Osteoblast (primary cell): ENCODE measurements at places on chromosomes 16 and 17. TPM values are rescaled to one million over a fixed set of nuclear protein-coding genes. Genes with fewer than 3 reads are reported as not detected.

- peak; percentile 17 for DNase-seq
Observed at GRCh38 chr17:39706921-39707337, 7.1 kb downstream of the ERBB2 start.

GRCh38 chr16:75957870-75958269, 231.6 kb upstream of the CPHXL start:
- DNase-seq, result no peak

DNA sequence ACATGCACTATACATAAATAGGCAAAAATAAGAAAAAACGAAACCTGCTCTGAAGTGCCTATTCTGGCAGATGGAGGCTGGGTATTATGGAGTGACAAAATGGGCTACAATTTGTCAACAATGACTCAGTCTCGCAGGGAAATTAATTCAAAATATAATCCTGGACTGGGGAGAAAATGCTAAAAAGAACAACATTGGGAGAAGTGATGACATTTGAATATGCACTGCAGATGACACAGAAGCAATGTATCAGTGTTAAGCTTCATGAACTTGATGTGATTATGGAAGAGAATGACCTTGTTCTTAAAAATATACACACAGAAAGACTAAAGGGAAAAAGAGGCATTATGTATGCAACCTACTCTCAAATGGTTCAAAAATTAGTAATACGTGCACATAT, 74.8 kb upstream of the PSMD7 start:
- DNase-seq, result no peak

- no peak for DNase-seq
Observed at GRCh38 chr16:48522041-48522440, 87.9 kb downstream of the N4BP1 start.

HBA2 gene
- total RNA-seq, result not detected in 2 replicates

GRCh38 chr16:85554889-85555718, 58.0 kb upstream of the GSE1 start:
- DNase-seq, result peak; percentile 99

DNA sequence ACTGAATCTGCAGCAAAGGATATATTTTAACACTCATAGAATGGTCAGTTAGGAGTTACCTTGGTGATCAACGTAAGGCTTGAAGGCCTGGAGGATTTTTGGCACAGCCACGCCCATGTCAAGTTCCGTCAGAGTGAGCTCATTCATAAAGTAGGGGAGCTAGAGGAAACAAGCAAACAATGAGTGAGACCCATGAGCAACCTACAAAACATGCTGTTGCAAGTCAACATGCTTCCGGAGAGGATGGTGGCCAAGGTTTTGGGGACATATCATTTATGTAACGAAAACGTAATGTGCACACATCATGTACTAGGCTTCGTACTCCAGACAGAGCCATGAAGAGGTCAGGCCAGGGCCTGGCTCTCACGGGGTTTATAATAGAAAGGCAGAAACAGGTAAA, 41.1 kb upstream of the ERN1 start:
- no peak for DNase-seq

DNA sequence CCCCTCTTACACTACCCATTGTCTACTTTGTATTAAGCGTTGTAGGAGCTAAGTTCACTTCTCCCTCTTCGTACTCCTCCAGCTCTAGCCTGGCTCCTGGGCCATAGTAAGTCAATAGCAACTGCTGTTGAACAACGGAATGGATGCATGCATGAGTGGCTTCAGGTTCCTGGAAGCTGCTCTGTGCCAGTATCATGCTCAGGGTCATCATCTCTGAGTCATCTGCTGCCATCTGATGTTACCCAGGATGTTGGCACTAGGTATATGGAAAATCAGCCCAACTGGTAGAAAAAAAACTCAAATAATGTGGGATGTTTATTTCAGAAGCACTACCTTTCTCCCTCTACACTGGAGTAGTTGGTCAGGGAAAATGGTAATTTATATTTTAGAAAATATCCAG, 536.8 kb downstream of the NPIPA7 start:
- no peak for DNase-seq

GRCh38 chr17:50109207-50109606, 14.1 kb downstream of the PDK2 start:
- peak; percentile 18 for DNase-seq

TBC1D3E gene
- total RNA-seq, result not detected in 2 replicates

- DNase-seq, result no peak
Observed at GRCh38 chr16:50093607-50094539, 28.1 kb downstream of the HEATR3 start.

IGSF6 gene
- total RNA-seq, result under 0.01 and 0.36 TPM in 2 replicates

- no peak for DNase-seq
Observed at GRCh38 chr16:66706506-66706880, 9.9 kb upstream of the CMTM4 start.

ASB16 gene
- not detected in 2 replicates for total RNA-seq

GRCh38 chr16:55393991-55394390, 70.0 kb downstream of the IRX6 start:
- DNase-seq, result no peak

DNA sequence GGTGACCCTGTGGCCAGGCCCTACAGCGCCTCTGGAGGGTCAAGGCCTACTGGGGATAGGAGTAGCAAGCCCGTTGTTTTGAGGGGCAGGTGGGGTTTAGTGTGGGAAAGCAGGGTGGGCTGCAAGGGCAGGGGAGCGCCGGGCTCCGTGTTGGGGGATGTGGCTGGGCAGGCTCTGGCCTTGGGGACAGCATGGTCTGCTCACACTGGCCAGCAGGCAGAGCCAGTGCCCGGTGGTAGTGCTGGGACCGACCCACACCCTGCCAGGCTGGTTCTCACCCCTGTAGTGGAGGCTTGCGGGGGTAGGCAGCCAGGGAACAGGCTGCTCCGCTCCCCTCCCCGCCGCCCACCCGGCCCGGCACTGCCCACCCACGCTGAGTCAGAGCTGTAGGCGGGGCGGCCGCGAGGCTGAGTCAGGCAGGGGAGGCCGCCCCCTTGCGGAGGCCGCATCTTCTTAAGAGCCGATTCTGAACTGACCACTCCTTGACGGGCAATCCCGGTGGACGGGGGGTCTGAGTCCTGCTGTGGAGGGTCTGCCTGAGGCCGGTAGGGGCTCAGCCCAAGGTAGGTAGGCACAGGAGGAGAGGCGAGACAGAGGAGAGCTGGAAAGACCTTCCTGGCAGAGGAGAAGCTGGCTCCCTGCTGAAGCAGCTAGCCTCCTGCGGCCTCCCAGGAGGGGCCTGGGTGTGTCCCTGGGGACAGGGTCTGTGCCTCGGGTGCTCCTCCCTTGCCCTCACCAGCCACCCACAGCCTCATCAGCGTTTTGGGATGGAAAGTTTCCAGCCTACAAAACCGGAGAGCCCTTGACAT, 62.4 kb downstream of the BAIAP2 start:
- peak; percentile 99 for DNase-seq

PPP1R27 gene
- not detected in 2 replicates for total RNA-seq

GRCh38 chr17:65797101-65797500, 235.7 kb upstream of the AXIN2 start:
- DNase-seq, result no peak

DNA sequence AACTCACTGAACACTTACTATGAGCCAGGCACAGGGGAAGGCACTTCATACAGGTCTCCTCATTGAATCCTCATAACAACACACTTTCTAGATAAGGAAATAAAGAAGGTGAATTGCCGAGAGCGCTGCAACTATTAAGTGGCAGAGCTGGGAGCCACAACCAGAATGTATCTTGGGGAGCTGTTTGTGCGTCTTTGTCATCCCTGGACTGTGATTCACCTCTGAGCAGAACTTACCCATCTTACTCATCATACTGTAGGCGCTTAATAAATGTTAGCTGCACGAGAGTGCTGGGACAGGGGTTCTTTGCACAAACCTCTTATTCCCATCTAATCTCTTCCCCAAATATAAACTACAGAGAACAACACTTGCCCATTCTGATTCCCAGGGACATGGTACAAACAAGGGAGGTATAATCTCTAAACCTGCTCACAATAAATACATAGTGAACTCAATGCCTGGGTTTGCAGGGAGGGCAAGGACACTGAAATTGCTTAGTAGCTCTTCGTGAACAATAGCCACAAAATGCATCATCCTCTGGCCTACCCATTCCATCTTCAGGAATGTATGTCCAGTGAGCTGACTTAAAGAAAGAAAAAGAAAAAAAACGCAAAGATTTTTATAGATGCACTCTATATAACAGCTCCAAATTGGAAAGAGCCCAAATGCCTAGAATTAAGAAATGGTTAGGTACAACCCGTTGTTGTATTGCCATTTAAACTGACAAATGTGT, 43.0 kb downstream of the MYO18A start:
- DNase-seq, result peak; percentile 95

DNA sequence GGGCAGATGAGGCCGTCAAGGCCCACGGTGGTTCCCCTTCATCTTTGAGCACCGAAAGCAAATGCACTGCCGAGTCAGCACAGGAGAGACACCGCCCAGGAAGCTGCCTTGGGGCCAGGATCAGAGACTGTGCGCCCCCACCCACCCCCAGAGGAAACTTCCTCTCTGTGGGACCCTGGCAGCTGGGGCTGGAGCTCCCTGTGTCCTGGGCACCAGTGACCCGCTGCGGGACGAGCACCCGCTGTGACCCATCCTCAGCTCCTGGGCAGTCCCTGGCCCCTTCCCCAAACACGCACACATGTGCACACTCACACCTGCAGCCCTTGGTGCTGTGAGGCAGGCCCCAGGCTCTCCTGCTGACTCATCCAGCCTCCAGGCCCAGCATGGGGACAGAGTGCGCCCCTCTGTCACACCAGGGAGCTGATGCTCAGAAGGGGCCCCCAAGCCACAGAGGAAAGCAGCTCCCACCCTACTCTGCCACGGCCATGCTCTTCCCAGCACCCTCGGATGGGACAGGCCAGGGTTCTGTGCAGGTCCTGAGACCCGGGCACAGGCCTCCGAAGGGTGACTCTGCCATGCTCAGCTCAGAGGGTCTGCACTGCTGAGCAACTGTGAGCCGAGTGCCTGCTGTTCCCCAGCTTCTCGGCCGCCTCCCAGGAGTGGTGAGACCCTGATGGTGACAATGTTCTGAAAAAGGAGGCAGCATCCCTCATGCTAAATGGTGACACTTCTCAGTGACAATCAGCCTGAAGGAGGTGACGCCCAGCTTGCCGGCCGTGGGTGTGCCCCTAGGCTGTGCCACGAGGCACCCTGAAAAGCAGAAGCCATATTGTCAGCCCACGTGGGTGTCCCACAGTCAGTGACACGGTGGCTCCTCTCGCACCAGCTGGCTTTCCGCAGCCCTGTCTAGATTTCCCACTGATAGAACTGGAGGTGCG, 3.6 kb downstream of the PIEZO1 start:
- peak; percentile 77 for DNase-seq

DNA sequence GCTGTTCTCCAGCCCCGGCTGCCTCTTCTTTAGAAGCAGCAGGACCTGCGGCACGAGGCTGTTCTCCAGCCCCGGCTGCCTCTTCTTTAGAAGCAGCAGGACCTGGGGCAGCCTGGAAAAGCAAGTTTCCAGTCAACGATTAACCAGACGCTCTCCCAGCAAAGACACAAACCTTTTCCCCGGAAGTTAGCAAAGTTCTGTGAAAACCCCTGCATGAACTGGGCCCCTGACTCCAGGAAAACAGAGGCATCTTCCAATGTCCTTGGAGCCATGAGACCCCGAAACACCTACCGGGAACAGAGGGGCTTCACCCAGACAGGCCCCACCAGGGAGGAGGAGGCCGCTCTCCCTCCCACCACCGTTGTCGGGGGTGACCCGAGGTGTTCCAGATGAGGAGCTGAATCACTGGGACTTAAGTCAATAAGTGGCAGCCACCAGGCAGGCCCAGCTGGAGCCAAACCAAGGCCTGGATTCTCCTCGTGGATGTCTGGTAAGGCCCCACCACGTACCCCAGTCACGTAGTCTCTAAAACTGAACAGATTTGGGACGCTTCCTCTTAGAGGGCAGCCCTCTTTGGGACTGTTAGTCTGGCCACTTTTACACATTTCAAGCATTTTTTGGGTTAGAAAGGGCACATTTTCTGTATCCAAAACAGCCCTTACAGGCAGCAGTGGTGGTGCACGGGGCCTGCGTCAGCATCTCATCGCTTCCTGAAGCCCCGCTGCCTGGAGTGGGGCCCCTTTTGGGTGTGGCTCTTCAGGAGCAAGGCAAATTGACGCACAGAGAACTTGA, at the start of gene RPH3AL:
Gene RPH3AL, minus strand, starts transcription at position 387 of the 792 bp plus-strand sequence. CDS start 25,264 bp downstream, outside the sequence.
- peak; percentile 80 for DNase-seq

- DNase-seq, result no peak
Observed at GRCh38 chr16:57805176-57805575, 2.9 kb upstream of the KIFC3 start.

GRCh38 chr17:64687961-64688360, 25.9 kb upstream of the SMURF2 start:
- peak; percentile 84 for DNase-seq

TAF1C gene
- total RNA-seq, result 19.5 and 20.6 TPM in 2 replicates
